CD4-positive, alpha-beta T cell treated with Interleukin-17A for 4 hours (primary cell): ENCODE measurements at places on chromosomes 5 and 9.

GRCh38 chr9:19269582-19269981, 39.1 kb downstream of the DENND4C start:
- no peak for DNase-seq

GRCh38 chr5:9467199-9468059, 78.4 kb downstream of the SEMA5A start:
- no peak for DNase-seq

GRCh38 chr9:77765781-77766259, 117.7 kb upstream of the GNA14 start:
- no peak for DNase-seq

GRCh38 chr5:37184748-37185364, 64.3 kb downstream of the CPLANE1 start:
- no peak for DNase-seq

DNA sequence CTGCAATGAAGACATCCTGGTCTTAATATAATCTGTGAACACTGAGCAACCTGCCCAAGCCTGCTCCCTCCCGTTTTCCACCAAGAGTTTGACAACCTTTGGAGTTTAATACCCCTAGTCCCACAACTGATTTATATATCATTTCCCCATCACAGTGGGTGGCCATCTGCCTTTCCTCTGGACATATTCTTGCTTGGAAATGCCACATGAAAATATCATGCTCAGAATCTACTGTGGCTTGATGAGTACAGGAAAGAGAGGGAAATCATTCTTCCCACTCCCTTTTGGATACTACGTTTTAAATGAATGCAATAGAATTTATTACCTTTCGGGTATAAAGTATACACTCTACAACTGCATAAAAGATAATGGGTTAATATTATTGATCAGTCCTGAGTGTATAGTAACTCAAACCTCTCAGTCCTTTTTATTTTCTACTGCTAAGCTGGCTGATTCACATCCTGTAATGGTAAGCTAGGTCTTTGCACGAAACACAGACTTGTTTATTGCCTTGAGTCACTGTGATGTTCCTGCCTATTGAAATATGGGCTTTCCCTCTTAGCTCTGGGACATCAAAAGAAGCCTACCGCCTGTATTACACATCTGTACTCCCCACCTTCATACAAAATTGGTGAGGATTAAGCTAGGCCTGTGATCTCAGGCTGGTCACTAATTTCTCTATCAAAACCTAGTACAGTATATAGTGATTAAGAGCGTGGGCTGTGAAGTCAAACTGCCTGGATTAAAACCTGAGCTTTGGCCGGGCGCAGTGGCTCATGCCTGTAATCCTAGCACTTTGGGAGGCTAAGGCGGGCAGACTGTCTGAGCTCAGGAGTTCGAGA, 67.6 kb upstream of the NR5A1 start:
- DNase-seq = no peak

DNA sequence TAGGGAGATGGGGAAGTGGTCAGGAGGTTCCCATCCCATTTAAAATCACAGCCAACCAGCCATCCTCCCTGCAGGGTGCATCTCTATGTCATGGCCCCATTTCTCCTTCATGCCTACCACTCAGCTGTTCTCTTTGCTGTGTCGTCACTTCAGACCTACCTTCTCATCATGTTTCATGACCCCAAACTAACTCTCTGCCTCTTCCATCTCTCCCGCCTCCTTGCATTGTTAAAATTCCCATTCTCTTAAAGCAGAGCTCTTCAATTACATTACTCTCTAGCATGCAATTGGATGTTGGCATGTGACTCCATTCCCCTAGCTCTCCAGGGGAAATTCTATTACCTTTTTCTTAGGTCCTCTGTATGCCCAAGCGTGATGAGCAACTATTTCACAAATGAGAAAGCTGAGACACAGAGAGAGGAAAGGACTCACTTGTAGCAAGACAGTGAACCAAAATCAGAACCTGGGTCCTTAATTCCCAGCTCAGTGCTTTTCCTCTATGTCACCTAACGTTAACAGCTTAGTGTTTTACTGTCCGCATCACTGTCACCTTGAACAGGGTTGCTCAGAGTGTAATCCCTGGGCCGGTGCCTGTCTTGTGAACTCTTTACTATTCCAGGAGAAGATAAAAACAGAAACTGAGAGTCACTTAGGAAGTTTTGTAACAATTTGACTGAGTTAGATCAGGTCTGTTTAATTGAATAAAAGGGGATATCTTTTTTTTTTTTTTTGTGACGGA, 28.1 kb downstream of the PDE6A start:
- DNase-seq = no peak
